ENCODE measurements at places on chromosomes 13 and 19.

DNA sequence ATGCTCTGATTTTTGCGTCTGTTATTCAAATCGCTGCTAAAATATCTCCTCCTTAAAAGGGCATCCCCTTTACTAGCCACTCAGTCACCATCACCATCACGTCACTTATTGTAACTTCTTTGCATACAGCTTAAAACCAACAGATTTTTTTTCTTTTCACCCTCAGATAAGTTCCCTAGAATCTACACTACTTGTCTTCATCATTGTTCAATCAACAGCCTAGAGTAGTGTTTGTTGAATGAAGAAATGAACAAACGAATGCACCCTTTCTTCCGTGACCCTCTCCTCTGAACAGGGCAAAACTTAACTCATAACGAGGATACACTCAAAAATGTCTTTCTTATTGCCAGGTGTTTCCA, 1.1 kb upstream of the AKAP11 start:
- DNase-seq = no peak

DNA sequence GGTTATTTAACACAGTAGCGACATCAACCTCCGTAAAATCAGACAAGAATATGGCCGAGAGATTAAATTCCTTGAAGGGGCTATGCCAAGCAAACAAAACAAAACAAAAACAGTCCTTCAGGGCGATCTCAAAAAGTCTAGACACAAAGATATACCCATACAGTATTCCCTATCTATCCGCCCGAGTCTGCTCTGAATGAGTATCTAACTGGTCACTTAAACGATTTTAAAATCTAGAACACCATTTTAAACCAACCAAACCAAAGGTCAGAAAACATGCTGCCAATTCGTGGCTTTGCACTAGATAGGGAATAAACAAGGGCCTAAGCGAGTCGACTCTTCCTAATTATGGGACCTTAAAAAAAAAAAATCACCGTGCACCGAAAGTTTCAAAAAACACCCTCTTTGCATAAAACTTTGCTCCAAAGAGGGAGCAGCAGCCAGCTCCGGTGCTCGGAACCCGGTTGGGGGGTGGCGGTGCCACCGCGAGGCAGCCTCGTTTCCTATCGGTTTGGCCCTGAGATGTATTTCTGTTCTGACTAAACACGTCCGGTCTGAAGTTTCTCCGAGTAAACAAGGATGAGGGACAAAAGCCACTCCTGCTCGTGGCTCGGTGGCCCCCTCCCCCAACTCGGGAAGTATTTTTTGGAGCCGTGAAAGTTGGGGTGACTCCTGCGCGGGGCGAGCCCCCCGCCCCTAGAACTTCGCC, 1.8 kb downstream of the HMGB1 start:
- DNase-seq = peak; percentile 52

- DNase-seq = no peak
Measured at GRCh38 chr19:39995794-39996193, 1.1 kb upstream of the ZNF546 start.

- no peak for DNase-seq
Measured at GRCh38 chr19:6259312-6259861, 20.4 kb downstream of the MLLT1 start.

- DNase-seq = no peak
Measured at GRCh38 chr13:45231305-45231704, 30.5 kb upstream of the KCTD4 start.

- no peak for DNase-seq
Measured at GRCh38 chr19:35344511-35345031, 3.1 kb upstream of the FFAR1 start.

DNA sequence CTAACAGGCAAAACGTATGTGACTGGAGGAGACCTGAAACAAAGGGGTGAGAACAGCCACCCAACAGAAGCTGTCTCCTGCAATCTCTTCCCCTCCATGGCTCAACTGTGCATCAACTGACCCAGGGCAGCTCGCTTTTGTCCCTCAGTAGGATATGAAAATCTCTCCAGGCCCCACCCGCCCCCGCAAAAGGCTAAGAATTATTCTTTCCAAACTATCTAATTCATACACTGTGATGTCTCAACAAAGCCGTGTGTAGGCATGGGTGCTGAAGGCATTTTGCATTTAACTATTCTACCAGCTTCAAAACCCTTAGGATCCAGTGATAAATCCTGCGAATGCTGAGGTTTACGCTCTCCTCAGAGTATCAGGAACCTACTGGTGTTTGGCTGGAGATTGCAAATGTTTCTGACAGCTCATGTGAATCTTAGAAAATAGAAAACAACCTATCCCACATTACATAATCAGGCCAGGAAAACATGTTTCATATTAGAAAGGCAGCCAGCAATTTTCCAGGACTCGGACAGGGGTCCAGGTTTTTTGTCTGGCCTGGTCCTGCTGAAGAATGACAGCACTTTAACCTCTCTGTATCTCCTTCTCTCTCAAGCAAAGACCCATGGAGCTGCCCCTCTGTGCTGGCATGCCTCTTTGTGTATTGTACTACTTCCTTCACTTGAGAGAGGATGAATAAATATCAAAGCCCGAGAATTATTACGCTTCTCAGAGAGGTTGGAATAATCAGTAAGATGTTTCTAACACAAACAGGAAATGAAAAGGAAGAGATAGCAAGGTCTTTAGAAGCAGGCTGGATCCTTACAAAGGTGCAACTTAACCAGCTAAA, 17.3 kb downstream of the DHRS12 start:
- DNase-seq = no peak

- no peak for DNase-seq
Measured at GRCh38 chr13:35256459-35257148, 219.9 kb downstream of the MAB21L1 start.

GRCh38 chr19:35065574-35065973, 24.1 kb downstream of the HPN start:
- no peak for DNase-seq

DNA sequence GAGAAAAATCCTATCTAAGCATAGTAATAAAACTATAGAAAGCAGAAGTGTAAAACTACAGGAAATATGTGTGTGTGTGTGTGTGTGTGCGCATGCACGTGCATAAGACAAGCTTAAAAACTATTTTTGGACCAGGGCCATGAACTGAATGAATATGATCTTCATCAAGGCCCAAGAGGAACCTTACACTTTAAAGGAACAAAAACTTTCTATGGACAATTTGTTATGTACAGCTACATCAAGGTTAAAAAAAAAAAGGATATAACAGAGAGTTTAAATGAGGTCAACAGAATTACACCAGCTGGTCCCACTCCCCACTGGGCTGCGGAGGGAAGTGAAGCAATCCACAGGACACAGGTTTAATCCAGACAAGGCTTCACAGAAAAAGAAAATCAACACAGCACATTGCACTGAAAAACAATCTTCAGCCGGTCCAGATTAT, 151.1 kb downstream of the LHFPL6 start:
- DNase-seq = no peak

DNA sequence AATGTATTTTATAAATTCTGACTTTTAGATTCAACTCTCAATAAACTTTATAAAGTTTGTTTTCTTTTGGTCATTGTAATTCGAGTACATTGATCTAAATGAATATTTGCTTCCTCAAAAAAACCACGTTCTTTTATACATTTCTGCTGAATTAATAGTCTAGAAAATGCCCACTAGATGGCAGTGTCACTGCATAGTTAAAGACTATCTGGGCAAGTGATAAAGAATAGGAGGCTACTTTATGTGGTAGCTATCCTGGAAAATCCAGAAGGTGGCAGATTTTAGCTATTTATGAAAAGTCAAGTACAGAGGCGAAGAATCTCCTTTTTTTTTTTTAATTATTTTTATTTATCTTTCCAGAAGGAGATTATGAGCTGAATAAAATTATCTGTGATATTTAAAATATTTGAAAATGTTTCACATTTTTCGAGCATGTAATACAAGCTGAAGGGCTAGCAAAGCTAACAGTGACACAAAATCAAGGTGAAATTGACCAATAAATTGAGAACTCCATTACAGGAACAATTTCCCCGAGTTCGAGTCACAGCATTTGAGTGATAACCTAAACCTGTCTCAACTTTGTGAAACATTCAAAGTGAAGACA, 221.8 kb downstream of the OLFM4 start:
- peak; percentile 88 for DNase-seq

DNA sequence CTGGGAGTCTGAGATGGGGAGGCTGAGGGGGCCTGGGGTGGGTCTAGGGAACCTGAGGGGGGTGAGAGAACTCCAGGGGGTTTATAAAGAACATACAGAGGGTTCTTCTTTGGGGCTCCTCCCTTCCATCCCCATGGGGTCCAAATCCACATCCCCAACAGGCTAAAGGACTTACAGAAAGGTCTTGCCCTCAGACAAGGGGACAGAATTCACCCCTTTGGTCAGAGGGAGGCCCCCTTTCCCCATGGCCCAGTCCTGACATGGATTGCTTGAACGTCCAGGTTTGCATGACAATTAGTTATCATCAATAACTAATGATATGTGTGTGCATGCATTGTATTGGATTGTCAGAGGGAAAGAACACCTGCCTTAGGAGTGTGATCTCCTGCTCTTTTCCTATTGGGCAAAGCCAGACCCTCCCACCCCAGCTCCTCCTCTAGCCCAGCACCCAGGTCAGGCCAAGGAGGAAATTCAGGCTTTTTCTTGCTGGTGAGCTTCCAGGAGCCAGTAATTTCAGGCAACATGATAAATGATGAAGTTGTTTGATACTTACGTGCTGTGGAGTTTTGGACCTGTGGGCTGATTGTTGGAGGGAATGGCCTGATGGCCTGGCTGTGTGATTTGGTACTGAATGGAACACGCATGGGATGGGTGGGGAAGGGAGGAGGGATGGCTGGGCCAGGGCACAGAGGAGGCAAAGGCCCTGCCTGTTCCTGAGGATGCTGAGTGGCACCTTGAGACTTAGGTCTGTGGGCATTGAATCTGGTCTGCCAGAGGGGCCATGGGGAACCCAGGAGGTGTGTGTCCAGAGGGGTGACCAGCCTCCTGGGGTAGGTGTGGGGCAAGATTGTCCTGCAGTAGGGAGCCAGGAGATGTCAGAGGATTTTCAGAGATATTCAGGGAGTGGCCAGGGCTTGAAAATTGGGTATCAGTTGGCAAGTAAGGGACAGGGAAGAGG, 1.1 kb downstream of the KLHL26 start:
- peak; percentile 12 for DNase-seq

GRCh38 chr19:22610121-22610520, 24.0 kb upstream of the ZNF492 start:
- DNase-seq = no peak

DNA sequence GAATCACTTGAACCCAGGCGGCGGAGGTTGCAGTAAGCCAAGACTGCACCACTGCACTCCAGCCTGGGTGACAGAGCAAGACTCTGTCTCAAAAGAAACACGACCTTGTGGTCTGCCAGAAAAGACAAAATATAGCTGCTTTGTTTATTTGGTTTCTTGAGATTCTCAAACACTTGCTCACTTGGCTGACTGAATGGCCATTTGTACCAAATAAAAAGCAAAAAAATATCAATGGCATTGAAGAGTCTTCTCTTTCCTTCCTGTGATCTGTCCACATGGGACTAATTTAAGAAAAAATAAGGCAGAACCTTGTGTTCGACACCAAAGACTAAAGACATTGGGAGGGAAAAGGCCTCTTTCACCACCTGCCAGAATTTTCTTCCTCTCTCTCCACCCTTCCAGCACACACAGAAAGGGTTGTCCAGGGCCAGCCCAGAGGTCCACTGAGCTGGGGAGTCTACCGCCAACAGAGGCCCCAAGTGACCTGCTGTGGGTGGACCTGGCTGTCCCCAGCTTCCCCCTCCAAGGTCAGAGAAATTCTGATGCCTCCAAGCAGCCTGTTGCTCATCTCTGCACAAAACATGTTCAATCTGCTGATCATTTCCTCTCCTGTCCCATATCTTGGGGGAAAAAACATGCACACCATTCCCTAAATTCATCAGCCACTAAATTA, 5.9 kb downstream of the BRME1 start:
- DNase-seq = peak; percentile 24

DNA sequence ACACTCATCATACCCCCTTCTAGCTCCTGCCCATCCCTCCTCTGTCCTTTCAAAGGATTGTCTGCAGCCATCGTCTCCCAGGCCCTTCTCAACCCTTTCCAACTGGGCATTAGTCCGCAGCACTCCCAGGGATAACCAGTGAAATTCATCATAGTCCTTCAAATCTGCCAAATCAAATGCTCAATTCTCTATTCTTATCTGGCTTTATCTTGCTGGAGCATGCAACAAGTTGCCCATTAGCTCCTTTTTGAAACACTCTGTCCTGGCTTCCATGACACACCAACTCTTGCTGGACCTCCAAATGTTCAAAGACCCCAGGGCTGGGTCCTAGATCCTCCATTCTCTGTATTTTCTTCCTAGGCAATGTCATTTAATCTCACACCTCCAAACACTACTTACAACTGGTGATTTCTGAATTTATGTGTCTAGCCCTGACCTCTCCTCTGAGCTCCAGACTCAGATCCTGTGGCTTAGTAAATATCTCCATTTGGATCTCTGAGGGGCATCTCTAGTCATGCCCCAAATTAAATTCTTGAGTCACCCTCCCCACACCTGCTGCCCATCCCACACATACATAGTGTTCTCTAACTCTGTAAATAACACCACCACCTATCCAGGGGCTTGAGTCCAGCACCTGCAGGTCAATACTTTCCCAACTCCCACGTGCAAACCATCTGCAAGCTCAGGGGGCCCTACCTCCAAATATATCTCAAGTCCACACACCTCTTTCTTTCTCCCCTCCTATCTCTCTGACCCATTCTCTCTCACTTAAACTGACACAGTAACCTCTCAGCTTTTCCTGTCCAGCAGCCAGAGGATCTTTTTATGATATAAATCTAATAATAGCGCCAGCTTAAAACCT, 9.1 kb upstream of the ANKRD10 start:
- no peak for DNase-seq

GRCh38 chr19:15696654-15697194, 23.8 kb downstream of the CYP4F12 start:
- DNase-seq = no peak

DNA sequence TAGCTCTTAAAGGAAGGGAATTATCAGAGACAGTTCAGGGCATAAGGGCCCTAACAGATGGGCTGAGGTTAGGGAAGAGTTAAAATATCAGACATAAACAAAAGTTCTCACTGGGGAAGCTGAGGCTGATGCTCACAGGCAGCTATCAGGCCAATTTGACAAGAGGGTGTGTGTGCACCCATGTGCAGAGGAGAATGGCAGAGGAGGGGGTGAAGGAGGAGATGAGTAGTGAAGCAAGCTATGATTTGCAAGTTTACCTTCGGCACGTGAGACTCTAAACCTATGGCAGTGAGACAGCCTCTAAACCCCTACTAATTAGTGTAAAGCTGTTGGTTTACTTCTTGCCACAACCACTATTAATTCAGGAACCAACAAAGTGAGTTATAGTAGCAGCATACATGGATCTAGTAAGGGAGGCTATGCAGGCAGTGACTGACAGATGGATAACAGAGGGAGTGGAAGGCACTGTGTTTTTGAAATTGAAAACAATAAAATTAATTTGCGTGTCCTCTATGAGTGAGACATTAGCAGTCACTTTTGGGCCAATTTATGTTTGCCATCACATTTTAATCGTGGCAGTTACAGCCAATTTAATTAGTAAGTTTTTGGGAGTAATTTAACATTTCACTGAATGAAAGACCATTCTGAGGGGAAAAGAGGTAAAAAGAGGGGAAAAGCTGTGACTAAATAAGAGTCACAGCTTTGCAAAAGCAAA, 99.6 kb upstream of the HTR2A start:
- DNase-seq = no peak

Measured in SK-MEL-5 (cell line).